T-helper 22 cell (primary cell): ENCODE measurements at places on chromosomes 16 and 17.

DNA sequence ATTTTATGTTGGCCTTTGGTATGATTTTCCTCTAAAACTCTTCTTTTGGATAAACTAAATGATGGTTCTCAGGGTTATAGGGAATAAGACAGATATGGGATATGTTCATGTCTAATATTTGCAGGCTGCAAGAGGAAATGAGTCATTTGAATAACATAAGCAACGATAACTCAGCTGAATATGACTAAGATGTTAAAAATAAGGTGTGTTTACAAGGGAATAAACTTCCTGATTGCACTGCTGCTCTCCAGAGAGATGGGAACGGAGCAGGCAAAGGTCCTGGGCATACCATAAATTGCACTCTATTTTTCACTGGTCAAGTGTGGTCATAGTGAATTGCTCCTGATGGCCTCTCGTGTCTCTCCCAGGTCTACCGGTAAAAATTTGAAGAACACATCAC is 666.2 kb downstream of the TOX3 start:
- DNase-seq, result no peak

- DNase-seq, result no peak
These were observed 37.8 kb upstream of the ALDH3A1 start for GRCh38 chr17:19785854-19786253.

- DNase-seq, result no peak
These were observed 8.2 kb downstream of the PLD2 start for GRCh38 chr17:4815043-4815675.

DNA sequence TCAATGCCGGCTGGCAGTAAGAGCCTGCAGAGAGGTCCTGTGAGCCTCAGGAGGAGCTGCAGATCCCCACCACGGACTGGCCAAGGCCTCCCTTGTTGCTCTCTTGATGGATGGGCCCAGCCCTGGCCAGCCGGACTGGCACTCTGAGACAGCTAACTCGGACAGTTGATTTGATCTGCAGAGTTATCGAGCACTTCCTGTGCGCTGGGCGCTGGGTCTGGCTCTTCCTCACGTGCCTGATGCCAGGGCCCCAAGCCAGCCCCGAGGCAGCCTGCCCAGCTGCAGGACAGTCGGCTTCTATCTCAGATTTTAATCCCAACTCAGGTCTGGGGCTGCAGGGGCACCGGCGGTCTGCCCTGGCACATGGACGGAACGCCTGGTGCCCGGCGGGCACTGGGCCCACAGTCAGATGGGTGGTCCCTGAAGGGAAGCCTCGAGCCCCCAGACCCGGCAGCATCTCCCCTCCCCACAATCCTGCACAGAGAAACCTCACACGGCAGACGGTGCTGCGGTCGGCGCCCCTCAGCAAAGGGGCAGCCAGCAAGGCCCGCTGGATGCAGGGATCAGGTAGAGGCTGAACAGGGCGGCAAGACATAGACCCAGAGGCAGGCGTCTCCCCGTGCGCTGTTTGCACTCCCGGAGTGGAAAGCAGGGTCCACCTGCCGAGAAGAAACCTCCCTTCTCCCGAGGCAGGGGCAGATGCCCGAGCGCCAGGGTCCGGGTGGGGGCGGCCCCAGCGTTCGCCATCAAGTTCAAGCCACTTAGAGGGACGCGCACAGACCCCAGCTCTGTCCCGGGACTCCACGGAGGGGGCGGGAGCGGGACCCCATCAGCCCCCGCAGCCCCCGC is 34.0 kb downstream of the TIMM22 start:
- no peak for DNase-seq
